ENCODE measurements at places on chromosomes 11 and 22. TPM values are rescaled to one million over a fixed set of nuclear protein-coding genes. Genes with fewer than 3 reads are reported as not detected.

The PRAME gene
- 89.7 TPM for total RNA-seq

The EMID1 gene
- total RNA-seq = 0.23 TPM

The OR8G5 gene
- total RNA-seq = not detected

The SHISAL1 gene
- 2.7 TPM for total RNA-seq

The APOBEC3B gene
- 29.2 TPM for total RNA-seq

The OR51B2 gene
- total RNA-seq = not detected

The GGT1 gene
- total RNA-seq = 85.7 TPM

The MS4A6E gene
- total RNA-seq = not detected

The NOX4 gene
- not detected for total RNA-seq

The SMC1B gene
- 0.05 TPM for total RNA-seq

The BBOX1 gene
- total RNA-seq = not detected

The NCR3LG1 gene
- total RNA-seq = 3.6 TPM

The CARD16 gene
- total RNA-seq = not detected

The LIN7C gene
- total RNA-seq = 8.6 TPM

The P2RY6 gene
- total RNA-seq = 2.8 TPM

The CNTN5 gene
- total RNA-seq = not detected

The OR4A16 gene
- not detected for total RNA-seq

The OR52H1 gene
- total RNA-seq = not detected

The ANO5 gene
- total RNA-seq = 1.9 TPM

The OR8H2 gene
- not detected for total RNA-seq

The SDF2L1 gene
- total RNA-seq = 38.7 TPM

The SLC17A6 gene
- total RNA-seq = not detected

The IPO7 gene
- total RNA-seq = 88.6 TPM

The ATM gene
- total RNA-seq = 9.0 TPM

The SPON1 gene
- not detected for total RNA-seq

The MYOD1 gene
- 0.06 TPM for total RNA-seq

The NXPE1 gene
- total RNA-seq = not detected

The MTFP1 gene
- 63.6 TPM for total RNA-seq

The TRPM5 gene
- not detected for total RNA-seq

The TIMP3 gene
- 1.3 TPM for total RNA-seq

The POU2AF3 gene
- 1.7 TPM for total RNA-seq

The SAA4 gene
- not detected for total RNA-seq

The C11orf86 gene
- total RNA-seq = 61.9 TPM

The CDPF1 gene
- total RNA-seq = 8.6 TPM

The MPZL2 gene
- 0.06 TPM for total RNA-seq

The DLG2 gene
- total RNA-seq = 0.27 TPM

The RAG1 gene
- total RNA-seq = 0.42 TPM

The IGLL5 gene
- not detected for total RNA-seq

The FXYD6 gene
- 0.11 TPM for total RNA-seq

The AKIP1 gene
- total RNA-seq = 37.1 TPM

The LINC01488 gene
- 0.04 TPM for total RNA-seq

The APOA5 gene
- total RNA-seq = not detected

The KLHL35 gene
- 1.0 TPM for total RNA-seq

The GNB1L gene
- total RNA-seq = 16.2 TPM

All from A549 treated with dexamethasone at 1 μM for 4 hours (cell line).